NCI-H2171 treated with DMSO at 0.1 percent for 48 hours (cell line): ENCODE measurements at places on chromosomes 3 and 15.

DNA sequence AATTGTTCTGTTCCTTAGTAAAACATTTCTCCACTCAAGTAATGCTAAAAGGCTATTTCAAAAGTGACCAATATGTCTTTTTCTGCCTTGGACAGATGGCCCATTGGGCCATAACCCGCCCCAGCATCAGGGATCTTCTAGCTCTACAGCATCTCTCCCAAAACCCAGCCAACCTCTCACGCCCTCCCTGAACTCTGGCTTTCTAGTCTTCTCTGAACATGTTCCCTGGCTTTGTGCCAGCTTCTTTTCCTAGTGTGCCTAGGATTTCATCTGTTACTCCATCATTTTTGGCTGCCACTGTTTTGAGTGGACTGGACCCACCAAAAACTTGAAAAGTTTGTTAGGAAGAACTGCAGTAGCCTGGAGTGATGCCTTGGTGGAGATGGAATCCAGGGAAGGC is 30.7 kb downstream of the TRPM1 start:
- DNase-seq: peak; percentile 24

GRCh38 chr15:48354694-48355303 is 23.6 kb downstream of the DUT start:
- DNase-seq: no peak

- no peak for DNase-seq
These were observed 418.4 kb upstream of the RARB start for GRCh38 chr3:25009665-25010064.

- no peak for DNase-seq
These were observed 328.0 kb upstream of the SOX2 start for GRCh38 chr3:181383760-181384159.

GRCh38 chr3:179020112-179020511 is 51.5 kb downstream of the ZMAT3 start:
- DNase-seq: no peak

- DNase-seq: no peak
These were observed 132.4 kb upstream of the PLXNA1 start for GRCh38 chr3:126850370-126851085.

DNA sequence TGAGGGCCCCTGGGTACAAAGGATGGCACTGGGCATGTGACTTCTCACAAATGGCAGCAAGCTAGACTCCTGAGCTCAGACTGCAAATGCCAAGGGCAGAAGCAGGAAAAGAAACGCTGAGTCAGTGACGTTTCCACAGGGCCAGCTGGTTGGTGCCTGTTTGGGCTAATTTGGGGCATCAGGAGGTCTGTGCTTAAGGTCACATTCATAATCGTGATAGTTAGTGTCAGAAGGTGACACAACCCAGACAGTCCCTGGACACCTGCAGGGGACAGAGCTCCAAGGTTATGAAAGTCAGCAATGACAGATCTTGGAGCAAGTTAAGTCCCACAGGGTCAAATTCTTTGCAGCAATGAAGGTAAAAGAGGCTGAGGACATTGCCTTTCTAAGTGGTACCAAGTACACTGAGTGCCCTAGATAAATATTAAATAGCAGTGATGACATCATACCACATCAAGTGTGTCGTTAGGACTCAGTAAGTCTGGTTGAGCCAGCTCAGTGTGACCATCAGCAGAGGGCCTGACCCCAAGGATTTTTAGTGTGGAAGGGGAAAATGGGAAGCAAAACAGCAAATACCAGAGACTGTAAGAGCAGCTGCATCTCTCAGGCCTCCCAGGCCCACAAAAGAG is 556.9 kb upstream of the CFAP20DC start:
- no peak for DNase-seq

DNA sequence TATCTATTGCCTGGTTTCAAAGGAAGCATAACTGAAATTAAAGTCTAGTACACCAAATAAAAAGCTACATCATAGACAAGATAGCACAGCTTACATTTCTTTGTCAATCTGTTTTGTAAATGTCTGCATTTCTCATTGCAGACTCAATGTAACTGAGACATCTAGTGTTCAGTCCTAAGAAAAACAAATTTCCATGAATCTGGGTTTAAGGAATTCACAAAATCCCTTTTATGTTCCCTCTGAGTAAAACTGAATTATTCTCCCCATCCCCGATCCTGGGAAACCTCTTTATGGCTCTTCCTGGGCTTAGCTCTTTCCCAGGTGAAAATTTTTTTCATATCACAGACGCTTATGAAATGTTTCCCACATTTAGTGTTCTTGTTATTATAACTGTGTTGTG is 21.6 kb upstream of the RASA2 start:
- DNase-seq: no peak

- no peak for DNase-seq
These were observed 152.0 kb downstream of the OPA1 start for GRCh38 chr3:193744822-193745684.

DNA sequence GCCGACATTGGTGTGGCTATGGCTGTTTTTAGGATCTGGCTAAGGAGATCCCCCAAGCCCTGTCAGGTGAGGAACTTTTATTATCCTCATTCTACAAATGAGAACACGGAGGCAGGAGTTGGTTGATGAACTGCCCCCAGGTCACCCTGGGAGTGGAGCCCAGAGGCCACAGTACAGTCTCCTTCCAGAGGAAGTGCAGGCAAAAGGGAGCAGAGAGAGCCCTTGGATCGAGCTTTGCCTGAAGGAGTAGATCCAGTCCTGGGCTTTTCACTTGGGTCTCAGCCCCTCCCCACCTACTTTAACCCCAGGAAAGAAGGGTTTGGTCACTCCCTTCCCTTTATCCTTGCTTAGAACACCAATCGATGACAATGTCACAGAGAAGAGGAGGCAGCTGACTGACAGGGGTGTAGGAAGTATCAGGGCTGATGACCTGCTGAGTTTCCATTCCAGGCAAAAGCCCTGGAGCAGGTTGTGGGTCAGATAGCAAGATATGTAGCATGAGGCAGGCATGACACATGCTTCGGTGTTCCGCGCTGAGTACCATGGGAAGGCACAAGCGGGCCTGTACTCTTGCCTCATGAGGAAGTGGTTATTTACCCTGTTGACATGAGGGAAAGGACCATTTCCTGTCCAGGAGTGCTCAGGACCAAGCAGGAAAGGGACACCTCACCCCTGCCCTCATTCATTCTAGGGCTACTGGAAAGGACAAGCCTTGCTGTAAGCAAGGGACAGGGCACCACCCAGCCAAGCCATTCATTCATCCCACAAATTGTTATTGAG is 5.8 kb upstream of the PLA2G4D start:
- DNase-seq: no peak

GRCh38 chr15:69388260-69388705 is 25.9 kb upstream of the KIF23 start:
- no peak for DNase-seq

- DNase-seq: no peak
These were observed 25.3 kb downstream of the SEMA5B start for GRCh38 chr3:123002100-123002748.

DNA sequence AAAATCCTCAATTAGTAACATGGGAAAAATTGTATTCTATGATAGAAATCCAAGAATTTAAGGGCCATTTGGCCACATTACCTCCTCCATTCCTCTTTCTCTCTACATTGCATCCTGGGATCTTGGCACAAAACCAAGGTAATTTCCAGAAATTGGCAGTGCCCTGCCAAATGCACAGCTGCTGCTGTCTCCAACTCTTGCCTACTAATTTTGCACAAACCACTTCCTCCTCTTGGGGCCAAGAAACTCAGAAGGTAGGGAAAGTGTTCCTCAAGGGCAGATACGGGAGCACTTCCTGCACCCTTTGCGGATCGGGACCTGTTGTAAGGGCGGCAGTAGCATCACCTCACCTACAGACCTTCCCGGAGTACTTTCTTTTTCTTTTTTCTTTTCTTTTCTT is 57.8 kb downstream of the MAP3K13 start:
- DNase-seq: peak; percentile 86

DNA sequence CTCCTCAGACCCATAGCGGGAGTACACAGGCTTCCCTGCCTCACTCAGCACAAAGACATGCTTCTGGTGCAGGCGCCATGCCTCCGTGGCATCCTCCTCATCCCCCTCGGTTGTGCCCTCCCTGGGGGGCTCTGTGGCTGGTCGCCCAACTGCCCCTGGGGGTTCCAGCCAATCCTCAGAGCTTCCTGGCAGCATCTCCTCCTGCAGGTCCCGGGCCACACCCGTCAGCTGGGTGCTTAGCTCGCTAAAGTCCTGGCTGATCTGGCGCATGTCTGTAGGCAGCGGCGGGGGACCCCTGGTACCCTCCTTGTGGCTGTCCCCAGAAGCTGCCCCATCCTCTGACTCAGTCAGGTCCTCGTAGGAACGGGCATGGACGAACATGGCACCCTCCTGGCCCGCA is 7.9 kb upstream of the MST1R start:
- no peak for DNase-seq

GRCh38 chr3:30258426-30259392 is 347.7 kb upstream of the TGFBR2 start:
- no peak for DNase-seq

DNA sequence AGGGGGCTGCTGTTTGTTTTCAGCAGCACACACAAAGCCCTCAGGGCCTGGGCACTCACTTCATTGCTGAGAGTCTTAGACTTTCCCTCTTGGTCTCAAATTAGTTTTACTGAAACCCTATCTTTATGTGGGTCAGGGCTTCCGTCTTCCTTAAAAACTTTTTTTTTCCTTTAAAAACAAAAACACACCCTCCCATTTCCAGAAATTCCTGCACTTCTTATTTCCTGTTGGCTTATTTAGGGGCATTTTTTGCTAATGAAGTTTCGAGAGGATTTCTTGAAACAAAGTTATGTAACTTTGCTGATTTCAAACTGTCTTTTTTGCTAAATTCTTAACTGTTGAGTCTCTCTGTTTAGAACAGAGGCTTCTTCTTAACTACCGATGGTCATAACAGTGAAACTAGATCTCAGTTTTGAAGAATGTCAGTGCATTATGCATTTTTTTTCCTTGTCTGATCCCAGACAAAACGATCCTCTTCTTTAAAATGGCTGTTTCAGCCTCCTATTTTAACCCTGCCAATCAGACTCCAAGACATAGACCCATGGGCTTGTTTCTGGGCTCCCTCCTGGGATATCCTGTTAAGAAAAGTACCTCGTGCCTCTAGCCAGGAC is 23.3 kb downstream of the ANAPC13 start:
- no peak for DNase-seq

DNA sequence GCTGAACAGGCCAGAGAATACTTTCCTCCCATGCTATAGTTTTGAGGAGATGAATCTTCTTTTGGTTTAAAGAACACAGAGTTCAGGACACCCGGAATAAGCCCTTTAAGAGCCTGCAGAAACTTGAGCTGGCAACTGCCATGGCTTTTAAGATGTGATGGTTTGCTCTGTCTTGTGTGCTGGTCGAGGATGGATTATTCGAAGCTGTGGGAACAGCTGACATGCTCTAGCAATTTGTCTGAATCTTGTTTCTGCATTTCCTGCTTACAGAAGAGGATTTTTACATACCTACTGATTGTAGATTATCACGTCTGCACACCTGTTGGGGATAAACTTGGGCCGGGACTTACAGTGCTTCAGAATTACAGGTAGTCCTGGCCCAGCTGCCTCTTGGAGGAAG is 396.9 kb downstream of the LRTM1 start:
- no peak for DNase-seq

DNA sequence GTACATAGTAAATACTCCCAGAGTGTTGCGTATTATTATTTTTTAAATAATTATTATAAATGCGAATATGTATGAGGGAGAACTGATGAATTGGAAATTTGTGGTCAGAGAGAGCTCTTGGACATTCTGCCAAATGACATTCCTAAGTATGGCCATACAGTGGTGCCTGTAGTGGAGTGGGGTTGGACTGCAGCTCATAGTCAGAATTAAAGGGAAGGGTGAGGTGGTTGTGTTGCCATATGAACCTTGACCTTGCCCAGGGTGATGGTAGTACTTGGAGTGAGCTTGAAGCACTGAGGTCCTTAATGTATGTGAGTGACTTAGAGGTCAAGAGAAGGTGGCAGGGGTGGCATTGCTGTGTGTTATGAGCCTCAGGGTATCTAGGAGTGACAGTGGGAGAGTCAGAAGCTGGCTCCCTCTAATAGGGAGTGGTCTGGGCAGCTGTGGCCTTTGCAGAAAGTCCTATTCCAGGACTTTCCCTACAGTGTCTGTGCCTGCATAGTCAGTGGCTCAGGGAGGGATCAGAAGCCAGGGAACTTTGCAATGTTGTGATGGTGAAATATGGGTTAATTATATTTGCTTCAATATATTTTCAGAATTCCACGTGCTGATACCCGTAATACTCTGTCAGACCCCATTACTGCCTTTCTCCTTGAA is 26.2 kb downstream of the PDE8A start:
- no peak for DNase-seq

DNA sequence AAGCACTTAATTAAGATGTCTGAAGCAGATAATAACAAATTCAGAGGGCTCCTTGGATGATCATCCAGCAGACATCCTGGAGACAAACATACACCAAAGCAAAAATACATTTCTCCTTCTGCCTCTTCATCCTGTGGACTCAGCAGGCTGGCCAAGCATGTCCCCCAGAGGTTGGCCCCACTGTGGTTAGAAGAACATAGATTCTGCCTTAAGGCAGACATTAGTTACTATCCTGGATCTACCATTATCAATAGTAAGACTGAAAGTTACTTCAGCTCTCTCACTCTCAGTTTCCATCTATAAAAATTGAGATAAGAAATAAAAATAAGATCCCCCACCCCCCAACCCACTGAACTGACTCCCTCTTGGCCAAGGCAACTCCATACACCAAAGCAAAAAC is 28.6 kb upstream of the TGFBR2 start:
- no peak for DNase-seq

GRCh38 chr3:123971406-123971805 is 10.4 kb upstream of the CCDC14 start:
- peak; percentile 17 for DNase-seq

DNA sequence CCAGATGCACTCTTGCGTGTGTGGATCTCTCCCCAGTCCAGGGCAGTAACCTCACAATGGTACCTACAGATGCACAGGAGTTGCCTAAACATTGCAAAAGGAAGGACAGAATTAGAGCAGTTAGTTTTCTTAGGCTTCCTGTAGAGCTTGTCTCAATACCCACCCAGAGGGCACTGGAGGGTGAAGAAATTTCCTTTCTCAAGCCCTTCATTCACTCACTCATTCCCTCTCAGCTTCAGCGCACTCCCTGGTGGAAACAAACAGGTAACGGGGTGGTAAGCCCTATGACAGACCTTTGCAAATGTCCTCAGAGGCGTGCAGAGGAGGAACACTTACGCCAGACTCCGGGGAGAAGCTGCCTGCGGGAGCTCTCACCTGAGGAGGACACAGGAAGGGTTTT is 267.4 kb upstream of the HES1 start:
- DNase-seq: no peak

- no peak for DNase-seq
These were observed 14.7 kb downstream of the UQCC5 start for GRCh38 chr3:52551118-52551517.

GRCh38 chr3:69248436-69248835 is 126.0 kb upstream of the LMOD3 start:
- no peak for DNase-seq

GRCh38 chr15:68672251-68672650 is 93.5 kb downstream of the CORO2B start:
- DNase-seq: no peak

DNA sequence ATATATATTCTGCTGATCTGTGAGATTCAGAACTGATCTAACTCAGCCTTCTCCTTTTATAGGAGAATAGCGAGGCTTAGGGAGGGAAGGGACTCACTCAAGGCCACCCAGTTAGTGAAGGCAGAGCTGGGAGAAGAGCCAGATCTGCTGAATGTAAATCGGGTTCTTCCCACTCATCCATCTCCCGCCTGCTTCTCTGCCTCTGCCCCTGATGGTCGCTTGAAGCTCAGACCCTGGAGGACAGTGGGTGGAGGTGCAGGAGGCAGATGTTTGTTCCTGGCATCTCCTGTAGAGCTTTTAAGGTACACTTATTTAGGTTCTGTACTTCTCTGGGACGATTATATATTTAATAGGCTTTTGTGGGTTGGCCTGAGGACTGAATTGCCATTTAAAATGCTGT is 4.3 kb downstream of the PDIA5 start:
- DNase-seq: peak; percentile 15
